ENCODE measurements at places on chromosomes 4 and X.
A peak's percentile ranks its signal among the peaks of the same experiment; 100 is the strongest.

DNA sequence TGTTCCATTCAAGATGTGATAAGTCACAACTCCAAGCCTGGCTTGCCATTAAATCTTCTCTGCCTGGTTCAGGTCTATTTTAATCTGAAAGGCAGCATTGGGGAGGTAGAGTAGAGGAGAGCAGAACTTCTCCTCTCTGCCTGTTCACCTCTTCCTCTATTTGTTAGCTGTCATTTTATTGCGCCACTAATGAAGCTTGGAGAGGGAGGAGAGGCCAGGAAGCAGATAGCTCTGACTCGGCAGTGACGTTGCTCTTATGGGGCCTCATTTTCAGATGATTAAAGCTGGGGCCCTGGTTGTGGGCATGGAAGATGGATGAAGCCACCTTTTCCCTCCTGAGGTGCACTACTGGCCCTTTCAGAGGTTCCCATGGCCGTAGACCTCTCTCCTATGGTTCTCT is 207.3 kb downstream of the MID1IP1 start:
- no peak for DNase-seq

DNA sequence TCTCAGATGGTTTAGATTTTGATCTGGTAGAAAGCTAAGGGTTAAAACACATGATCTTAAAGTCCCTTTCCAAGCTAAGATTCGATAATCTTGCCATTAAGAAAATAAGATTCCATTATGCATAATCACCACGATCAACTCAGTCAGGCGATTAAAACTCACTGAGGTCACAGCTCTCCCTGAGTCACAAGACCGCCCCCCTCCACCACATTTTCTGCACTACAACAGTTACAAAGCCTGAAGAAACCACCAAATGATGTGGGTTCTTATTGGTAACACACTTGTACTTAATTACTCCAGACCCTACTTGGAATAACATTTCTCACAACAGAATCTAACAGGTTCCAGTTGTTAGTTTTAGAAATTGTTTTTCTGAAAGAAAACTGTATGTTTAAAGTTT is 62.8 kb downstream of the SH3KBP1 start:
- peak; percentile 35 for DNase-seq

GRCh38 chrX:97538745-97539144 is 655.0 kb downstream of the RPA4 start:
- DNase-seq, result no peak

GRCh38 chr4:8736090-8736825 is 135.4 kb downstream of the HMX1 start:
- DNase-seq, result no peak

- DNase-seq, result no peak
Observed at GRCh38 chr4:153940916-153941315, 152.0 kb upstream of the SFRP2 start.

GRCh38 chr4:7156328-7156727 is 36.0 kb upstream of the SORCS2 start:
- no peak for DNase-seq

DNA sequence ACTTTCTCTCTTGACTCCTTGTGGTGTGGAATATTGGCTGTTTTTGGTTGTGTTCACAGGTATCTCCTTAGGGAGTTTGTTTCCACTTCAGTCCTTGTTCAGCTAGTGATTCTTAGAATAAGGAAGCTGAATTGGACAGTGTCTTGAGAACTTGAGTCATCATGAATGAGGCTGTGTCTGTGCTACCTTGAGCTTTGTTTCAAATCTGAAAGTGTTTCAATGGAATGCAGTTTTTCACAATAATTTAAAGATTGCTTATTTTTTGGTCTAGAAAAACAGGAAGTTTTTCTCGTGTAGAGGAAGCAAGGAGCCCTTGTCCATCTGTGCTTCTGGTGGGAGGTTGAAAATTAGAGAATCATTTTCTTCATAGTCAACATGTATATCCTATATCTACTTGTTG is 76.5 kb downstream of the ZNF518B start:
- no peak for DNase-seq

GRCh38 chr4:18075823-18076433 is 54.4 kb upstream of the LCORL start:
- DNase-seq, result peak; percentile 40

GRCh38 chr4:56626420-56626819 is 54.7 kb downstream of the HOPX start:
- no peak for DNase-seq

DNA sequence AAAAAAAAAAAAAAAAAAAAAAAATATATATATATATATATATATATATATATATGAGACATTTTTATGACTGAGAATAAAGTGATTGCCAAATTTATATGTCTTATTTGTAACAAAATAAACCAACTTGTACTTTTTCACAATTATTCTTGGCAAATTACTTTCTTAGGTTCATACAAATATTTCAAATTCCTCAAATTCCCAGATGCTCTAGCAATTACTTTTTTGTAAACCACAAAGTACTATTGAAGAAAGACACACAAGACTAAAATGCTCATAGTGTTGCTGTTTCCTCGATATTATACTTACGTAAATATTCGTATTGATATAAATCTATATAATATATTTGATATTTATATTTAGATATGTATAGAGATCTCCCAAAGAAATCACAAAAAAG is 390.0 kb downstream of the FAT4 start:
- no peak for DNase-seq

DNA sequence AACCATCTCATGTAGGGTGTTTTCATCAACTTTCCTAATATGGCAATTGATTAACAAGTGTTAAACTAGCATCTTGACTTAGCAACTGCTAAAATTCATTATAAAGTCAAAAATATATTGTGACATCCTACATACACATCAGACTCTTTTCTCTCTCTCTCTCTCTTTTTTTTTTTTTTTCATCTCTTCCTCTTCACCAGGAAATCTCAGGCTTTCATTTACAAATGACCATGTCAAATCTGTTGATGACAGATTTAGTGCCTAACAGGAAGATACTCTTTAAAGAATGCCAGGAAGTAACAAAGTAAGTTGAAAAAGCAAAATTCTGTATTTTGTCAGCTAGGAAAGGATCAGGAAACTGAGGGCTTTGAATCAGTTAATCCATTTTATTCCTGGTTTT is 365.5 kb downstream of the PCDH7 start:
- no peak for DNase-seq

DNA sequence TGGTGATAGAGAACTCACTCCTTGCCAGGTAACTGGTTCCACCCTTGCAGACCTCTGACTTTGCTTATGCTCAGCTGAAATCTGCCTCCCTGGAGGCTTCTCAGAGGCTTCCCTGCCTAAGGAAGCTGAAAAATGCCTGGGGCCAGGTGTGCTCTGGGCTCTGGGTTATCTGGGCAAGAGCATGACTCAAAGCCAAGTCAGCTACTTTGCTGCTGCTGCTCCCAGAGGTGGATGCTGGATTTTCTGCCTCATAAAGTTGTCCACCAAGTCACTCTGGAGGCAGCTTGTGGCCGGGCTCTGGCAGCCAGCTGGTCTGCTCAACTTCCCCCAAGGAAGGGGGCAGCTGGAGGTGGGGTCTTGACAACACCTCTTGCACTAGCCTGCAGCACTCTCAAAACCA is 132.7 kb downstream of the PJA1 start:
- DNase-seq, result no peak

- DNase-seq, result no peak
Observed at GRCh38 chrX:19368576-19368975, 24.8 kb downstream of the PDHA1 start.

DNA sequence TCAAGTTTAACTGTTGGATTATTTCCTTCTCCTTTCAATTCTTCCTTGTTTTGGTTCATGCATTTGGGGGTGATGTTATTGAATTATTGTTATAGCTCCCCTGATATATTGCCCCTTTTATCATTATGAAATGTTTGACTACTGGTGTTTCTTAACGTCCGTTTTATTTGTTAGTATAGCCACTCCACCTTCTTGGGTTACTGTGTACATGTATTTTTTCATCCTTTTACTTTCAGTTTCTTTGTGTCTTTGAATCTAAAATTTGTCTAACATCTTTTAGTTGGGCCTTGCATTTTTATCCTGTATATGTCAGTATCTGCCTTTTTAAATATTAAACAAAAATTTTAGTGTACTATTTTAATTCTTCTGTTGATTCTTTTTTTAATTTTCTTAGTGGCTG is 88.7 kb downstream of the TNIP2 start:
- DNase-seq, result no peak

DNA sequence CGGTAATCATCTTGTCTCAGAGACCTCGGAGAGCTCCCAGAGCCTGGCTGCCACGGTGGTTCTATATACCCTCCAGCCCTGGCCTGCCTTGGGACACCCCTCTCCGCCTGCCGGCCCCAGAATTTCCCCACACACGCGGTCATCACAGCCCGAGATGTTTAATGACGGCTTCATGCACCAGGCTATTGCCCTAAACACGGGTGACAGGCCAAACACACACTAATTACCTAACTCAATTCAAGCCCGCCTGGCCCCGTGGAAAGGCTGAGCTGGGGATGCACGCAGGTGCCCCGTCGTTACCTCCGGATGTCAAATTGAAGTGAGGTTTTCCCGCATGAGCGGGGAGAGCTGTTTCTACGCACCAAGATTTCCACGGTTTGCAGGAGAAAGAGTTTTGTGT is 72.9 kb upstream of the PPP2R3B start:
- no peak for DNase-seq

DNA sequence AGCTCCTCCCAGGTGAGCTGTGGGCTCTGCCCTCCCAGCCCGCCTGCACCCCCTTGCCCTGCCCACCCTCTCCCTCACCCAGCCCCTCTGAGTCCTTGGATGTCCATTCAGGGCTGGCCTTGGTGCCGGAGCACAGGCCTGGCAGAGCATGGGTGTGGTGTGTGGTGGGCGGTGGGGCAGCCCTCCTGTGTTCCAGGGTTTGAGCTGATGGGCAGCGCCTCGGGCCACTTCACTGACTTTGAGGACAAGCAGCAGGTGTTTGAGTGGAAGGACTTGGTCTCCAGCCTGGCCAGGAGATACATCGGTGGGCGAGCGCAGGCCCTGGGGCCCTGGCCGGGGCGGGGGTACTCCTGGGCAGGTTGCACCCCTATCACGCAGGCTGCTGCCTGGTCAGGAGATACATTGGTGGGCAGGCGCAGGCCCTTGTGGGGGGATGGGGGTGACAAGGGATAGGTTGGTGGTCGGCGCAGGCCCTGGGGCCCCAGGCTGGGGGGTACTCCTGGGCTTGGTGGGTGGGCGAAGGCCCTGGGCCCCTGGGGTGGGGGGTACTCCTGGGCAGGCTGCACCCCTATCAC is 7.6 kb upstream of the SLC26A1 start:
- DNase-seq, result no peak

GRCh38 chr4:16852228-16852627 is 46.2 kb downstream of the LDB2 start:
- no peak for DNase-seq

- DNase-seq, result no peak
Observed at GRCh38 chr4:150152766-150153165, 74.5 kb downstream of the DCLK2 start.

GRCh38 chr4:73885574-73886267 is 16.5 kb downstream of the CXCL1 start:
- no peak for DNase-seq

DNA sequence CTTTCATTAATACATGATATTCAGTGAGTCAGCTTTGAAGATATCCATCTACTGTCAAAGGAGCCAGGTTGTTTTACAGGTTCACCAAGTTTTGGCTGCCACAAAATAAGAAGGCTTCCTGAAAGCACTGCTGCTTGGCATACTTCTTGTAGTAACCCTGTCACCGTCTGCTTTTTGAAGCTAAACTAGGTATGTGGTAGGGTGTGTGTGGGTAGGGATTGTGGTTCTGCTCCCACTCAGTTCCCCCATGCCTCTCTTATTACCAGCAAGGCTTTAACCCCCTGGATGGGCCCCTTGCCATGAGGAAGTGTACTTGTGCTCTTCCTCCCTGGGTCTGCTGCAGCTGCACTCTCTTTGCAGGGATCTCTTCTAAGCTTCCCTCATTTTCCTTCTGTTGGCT is 191.2 kb downstream of the BANK1 start:
- DNase-seq, result no peak

DNA sequence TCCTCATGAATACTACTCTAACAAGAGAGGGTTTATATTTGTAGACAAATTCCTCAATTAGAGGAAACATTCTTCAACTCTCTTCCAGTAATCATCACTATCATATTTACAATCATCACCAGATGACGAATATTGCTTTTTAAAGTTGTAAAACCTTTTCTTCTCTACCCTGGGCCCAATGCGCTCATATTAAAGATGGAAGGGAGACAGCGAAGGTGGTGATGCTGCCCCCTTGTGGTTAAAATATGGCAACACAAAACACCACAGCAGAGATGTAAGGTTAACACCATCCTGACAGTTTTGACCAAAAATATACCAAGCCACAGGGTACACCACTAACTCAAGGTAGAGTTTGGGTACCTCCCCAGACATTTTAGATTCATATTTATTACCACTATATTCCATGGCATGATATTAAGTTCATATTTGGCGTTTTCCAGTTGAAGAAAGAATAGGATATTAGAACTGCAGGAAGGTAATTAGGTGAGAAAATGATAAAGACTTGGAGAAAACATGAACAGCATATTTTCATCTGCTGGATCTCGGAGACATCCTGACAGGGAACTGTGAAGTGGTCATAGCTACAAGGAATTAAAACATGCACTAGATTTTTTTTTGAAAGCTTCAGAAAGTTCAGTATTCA is 72.8 kb downstream of the SLC9A7 start:
- DNase-seq, result peak; percentile 49

DNA sequence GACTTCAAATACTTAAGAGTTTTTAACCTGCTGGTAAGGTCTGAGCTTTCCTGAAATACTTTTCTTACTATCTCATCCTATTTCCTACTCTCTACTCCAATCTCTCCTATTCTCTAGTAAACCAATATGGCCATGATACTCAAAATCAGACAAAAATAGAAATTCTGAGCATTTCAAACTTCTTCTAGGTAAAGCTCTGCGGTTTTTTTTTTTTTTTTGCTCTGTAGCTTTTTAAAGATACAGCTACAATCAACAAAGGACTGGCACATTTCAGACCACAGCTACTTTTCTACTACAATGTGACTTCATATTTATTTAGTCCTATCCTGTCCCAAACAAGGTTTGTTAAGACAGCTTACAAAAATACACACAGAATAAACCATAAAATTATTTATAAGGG is 31.1 kb downstream of the MAML3 start:
- no peak for DNase-seq

GRCh38 chr4:113825272-113825671 is 63.7 kb upstream of the CAMK2D start:
- DNase-seq, result peak; percentile 25

DNA sequence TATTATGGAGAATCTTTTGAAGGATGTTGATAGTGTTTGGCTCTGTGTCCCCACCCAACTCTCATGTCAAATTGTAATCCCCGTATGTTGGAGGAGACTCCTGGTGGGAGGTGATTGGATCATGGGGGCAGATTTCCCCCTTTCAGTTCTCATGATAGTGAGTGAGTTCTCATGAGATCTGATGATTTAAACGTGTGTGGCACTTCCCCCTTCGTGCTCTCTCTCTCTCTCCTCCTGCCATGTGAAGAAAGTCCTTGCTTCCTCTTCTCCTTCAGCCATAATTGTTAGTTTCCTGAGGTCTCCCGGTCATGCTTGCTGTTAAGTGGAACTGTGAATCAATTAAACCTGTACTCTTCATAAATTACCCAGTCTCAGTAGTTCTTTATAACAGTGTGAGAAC is 166.1 kb upstream of the NUDT6 start:
- DNase-seq, result no peak

- no peak for DNase-seq
Observed at GRCh38 chr4:184979461-184980124, 38.7 kb upstream of the HELT start.

GRCh38 chr4:100076753-100077152 is 113.5 kb downstream of the DDIT4L start:
- DNase-seq, result no peak

- DNase-seq, result no peak
Observed at GRCh38 chr4:142778430-142778829, 67.7 kb downstream of the INPP4B start.

GRCh38 chr4:170391066-170391740 is 301.4 kb upstream of the AADAT start:
- no peak for DNase-seq
